CD4-positive, alpha-beta T cell treated with Interleukin-17A for 1 hour (primary cell): ENCODE measurements at places on chromosomes 16 and 17.

DNA sequence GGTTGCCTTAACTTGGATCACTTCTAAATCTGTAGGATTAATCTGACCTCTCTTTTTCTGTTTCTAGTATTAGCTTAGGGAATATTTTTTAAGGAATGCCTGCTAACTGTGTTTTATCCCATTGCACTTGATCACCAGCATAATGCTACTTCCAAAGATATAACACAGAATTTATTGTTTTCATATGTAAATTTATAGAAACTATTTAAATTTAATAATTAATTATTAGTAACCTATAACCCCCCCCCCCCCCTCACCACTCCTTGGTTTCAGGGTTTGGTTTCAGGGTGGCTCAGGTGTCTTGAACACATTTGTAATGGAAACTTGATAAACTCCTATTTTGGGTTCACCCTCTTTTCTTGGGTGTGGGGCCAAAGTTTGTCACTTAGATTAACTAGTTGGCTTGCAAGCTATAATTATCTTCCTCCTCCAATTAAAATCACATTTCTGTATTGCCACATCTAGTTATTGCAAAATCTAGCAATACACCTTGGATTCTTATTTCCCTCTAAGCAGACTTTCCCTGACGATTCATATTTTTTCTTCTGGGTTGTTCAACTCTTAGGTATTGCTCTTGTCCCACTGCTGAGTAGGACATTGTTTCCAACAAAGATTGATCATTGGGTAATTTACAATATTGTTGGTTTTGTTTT is 18.3 kb downstream of the KRT12 start:
- no peak for DNase-seq

DNA sequence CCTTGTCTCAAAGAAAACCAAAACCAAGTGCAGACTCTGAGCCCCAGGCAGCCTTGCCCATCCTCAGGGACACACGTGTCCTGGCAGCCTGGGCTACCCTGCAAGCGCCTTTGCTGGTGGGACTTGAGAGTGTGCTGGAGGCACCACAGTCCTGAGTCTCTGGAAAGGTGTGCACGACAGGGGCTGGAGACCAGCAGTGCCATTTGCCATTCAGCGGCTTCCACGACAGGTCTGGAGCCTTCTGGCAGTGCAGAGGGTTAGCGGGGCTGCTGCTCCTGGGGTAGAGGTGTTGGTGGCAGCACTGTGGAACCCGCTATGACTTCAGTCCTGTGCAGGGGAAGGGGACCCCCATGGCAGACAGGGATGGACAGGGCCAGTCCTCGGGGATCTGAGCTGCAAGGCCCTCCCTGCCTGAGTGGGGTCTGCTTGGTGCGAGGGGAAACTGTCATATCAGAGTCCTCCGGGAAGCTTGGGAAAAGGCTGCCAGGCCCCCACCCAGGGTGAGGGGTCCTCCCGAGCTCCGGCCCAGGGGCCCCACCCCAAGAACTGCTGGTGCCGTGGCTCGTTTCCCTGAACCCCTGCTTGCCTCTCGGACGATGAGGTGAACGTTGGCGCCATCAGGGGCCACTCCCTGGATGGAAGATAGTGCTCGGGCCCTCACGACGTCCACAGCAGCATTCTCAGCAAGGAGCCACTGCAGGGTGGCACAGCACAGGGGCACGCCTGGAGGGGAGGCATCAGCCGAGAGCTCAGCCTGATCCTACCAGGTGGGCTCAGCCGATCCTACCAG is 6.8 kb downstream of the FAAP100 start:
- no peak for DNase-seq

GRCh38 chr16:67504031-67505021 is 21.0 kb upstream of the AGRP start:
- peak; percentile 77 for DNase-seq

DNA sequence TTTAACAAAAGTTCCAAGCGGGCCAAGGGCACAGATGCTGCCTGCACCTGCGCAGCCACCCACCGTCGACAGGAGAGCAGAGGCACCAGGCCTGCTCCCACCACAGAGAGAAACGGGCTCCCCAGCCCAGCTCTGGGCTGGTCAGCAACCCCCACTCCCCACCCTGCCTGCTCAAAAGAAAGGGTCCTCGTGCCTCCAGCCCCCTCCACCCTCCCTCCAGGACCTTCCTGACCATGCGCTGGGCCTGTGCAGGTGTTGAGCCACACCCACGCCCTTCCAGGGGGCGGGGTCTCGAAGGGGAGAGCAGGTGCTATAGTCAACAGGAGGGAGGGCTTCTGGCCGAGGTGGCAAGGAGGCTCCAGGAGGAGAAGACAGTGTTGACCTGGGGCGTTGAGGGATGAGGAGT is 25.3 kb downstream of the ZNF778 start:
- no peak for DNase-seq

- DNase-seq, result no peak
Measured at GRCh38 chr16:49923411-49923810, 67.5 kb upstream of the ZNF423 start.

GRCh38 chr17:61322325-61323002 is 77.2 kb upstream of the TBX2 start:
- DNase-seq, result no peak

DNA sequence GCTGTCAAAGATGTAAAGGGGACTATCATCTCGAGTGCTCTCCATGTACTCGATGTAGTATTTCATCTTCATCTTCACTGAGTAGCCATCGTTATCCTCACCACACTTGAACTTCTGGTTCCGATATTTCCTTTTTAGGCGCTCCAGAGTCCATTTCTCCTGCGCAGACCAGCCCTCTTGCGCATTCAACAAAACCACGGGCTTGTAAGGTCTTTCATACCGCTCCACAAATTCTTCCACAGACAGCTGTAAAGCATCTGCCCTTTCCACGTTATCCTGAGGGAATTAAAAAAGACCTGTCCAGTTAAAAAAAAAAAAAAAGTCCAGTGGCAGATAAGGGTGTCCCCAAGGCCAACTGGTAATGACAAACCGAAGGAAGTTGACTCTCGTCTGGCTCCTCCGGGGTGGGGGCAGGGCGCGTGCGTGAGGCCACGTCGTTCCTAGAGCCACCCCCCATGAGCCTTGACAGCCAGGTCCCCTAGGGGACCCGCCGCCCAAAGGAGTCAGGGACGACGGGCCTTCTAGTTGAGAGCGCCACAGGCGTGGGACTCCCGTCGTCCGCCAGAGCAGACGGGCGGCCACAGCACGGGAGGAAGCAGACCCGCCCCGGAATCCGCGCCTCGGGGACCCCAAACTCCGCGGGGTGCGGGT is 701 bp downstream of the JMJD6 start:
- DNase-seq, result peak; percentile 74

- no peak for DNase-seq
Measured at GRCh38 chr16:5851393-5851982, 753.9 kb upstream of the EEF2KMT start.

DNA sequence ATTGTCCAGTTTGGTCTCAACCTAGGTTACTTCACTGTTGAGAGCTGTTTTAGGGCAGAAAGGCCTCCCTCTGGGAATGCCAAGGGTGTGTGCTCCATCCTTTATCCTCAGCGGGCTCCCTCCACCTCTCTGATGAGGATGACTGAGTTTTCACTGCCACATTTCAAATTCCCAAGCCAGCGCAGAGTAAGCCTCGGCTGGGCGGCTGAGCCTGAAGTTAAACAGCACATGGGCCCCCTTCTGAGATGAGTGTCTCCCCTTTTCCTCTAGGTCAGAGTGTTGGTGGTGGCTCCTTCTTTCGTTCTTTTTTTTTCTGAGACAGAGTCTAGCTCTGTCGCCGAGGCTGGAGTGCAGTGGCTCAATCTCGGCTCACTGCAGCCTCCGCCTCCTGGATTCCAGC is 5.5 kb upstream of the GCSH start:
- DNase-seq, result no peak

DNA sequence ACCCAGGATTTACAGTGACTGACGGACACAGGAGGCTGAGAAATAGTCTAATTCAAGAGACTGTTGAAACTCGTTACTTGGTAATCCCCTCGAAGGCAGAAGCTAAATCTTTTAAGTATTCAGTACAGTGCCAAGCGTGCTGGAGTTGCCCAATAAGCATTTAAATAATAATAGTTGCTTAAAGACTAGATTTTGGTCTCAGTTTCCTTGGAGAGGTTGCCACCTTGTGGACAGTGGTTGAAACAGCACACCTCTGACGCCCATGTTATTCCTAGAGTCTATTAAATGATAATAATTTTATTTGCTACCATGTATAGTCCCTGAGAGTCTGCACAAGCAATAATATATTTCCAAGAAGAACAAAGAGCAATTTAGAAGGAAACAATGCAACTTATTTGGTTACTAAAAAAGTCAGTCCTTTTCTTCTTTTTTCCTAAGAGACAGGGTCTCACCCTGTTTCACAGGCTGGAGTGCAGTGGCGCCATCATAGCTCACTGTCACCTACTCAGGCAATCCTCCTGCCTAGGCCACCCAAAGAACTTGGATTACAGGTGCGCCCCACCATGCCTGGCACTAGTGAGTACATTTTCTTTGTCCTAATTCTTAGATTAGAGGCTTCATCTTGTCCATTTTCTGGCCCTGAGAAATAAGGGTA is 138.0 kb upstream of the NUDT7 start:
- DNase-seq, result peak; percentile 44
